CD4-positive, alpha-beta T cell (primary cell): ENCODE measurements at places on chromosomes 16 and 17.

GRCh38 chr17:46989637-46990431 lies 10.8 kb upstream of the RPRML start:
- no peak for DNase-seq

DNA sequence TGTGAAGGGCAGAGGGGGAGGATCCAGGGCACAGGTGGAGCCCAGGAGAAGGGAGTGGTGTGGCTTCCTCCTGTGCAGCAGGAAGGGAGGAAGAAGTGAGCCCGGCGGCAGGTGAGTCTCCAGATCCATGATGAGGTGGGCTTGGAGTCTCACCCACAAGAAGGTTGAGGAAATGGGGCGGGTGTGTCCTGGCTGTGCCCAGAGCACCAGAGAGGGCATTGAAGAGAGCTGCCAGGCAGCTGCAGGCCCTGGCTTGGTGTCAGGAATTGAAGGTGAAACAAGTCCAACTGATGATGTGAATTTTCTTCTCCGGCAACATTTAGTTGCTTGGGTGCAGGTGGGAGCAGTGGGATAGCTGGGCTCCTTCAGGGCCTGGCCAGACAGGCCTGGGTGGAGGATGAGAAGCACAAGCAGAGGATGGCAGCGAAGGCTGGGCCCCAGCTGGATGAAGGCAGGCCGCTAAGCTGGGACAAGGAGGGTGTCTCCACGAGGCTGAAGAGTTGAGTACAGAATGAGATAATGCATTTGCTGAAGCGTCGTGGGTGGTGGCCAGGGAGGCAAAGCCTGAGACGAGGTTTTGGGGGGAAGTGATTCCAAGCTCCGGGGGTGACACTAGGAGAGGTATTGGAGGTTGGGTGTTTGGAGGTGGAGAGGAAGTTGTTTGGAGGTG lies 18.3 kb downstream of the NT5M start:
- DNase-seq, result no peak

- DNase-seq, result peak; percentile 23
These were observed 615 bp downstream of the CARMIL2 start for GRCh38 chr16:67645397-67646121.

- no peak for DNase-seq
These were observed 139.7 kb downstream of the SEC14L1 start for GRCh38 chr17:77280304-77281121.

DNA sequence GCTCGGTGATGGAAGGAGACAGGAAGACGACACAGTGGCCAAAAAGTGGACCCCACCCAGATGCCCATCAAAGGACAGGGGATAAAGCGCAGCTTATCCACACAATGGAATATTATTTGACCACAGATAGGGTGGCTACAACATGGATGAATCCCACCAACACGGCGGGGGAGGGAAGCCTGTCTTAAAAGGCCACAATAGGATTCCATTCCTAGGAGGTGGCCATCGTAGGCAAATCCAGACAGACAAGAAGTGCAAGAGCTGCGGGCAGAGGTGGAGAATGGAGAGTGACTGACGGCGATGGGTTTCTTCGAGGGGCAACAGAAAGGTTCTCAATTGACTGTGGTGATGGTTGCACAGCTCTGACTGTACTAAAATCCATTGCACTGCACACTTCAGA lies 16.0 kb downstream of the SLC38A8 start:
- no peak for DNase-seq

GRCh38 chr16:1308036-1308976 lies 1.1 kb upstream of the UBE2I start:
- no peak for DNase-seq

DNA sequence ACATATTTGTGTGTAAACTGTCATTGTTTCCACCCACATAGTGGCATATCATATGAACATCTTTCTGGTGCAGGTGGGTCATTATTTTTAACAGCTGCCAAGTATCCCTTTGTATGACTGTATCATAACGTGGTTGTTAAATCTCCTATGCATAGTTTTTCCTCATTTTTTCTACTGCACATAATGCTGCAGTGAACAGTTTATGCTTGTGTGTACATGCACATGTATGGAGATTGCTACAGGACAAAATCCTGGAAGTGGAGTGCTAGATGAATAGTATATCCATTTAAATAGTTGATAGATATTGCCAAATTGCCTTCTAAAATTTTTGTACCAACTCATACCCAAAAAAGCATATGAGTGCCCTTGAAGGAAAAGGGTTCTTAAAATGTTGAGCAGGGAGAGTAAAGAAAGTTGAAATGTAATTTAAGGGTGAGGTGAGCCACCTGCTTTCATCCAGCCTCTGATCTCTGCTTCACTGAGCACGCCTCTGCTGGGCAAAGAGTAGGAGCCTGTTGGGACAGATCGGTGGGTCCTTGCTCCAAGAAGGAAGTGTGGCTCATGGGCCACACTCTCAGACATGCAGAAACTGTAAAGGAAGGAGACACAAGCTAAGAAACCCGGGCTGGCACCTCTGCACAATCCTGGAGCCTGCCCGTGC lies 55.3 kb downstream of the HLF start:
- no peak for DNase-seq

DNA sequence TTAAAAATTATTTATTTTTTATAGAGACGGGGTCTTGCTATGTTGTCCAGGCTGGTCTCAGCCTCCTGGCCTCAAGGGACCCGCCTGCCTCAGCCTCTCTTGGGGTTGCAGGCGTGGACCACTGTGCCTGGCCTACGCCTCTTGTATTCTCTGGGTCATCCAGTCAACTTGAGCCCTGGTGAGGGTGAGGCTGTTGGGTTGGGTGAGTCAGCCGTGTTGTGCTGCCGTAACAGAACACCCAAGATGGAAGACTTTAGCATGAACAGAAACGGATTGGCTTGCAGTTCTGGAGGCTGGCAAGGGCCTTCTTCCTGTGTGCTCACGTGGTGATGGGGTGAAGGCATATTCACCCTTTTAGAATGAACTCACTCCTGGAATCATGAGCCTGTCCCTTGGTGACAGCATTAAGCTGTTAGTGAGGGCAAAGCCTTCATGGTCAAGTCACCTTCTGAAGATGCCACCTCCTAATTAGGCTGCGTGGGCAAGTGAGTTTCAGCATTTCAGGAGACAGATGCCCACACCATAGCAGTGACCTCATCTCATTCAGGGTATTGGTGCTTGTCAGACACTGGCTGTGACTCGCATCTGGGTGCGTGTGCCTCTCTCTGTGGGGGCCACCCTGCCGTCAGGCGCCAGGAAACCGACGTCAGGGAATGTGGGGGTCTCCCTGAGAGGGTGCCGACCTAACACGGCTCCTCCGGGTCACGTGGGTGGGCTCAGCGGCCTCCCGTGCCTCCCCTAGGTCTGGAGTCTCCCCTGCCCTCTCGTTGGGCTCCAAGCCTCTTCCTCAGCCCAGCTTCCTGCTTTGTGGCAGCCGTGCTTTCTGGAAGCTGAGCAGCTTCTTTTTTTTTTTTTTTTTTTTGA lies 49.8 kb downstream of the WDR45B start:
- DNase-seq, result no peak

GRCh38 chr16:79628501-79628975 lies 28.0 kb upstream of the MAF start:
- peak; percentile 8 for DNase-seq

- no peak for DNase-seq
These were observed 92.4 kb upstream of the HSBP1 start for GRCh38 chr16:83715217-83715920.

GRCh38 chr17:82524540-82524939 lies 5.0 kb downstream of the FOXK2 start:
- no peak for DNase-seq

GRCh38 chr16:77955127-77955526 lies 67.2 kb upstream of the CLEC3A start:
- no peak for DNase-seq
